ENCODE measurements at places on chromosomes 6 and 20.

GRCh38 chr6:107540465-107540857 lies 50.5 kb downstream of the SOBP start:
- DNase-seq = no peak

DNA sequence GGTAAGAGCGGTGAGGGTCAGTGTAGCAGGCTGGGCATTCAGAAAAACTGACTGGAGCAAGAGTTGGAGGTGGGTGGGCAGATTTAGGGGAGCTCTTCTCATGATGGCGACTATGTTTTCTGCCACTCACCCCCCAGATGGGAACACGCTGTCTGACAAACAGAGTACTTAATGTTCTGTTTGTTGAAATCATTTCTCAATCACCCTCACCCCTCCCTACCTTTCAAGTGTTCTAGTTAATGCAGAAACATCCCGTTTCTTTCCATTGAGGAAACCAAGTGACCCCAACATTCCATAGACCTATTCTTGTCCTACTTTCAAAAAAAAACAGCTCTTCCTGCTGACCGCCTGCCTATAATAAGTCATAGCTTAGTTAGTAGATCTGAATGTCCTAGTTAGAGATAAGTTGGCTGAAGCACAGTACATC lies 132.5 kb upstream of the NEDD9 start:
- DNase-seq = no peak

- no peak for DNase-seq
Measured at GRCh38 chr6:125169058-125169457, 15.5 kb downstream of the TPD52L1 start.

GRCh38 chr6:63764318-63764916 lies 128.8 kb downstream of the PHF3 start:
- peak; percentile 16 for DNase-seq

DNA sequence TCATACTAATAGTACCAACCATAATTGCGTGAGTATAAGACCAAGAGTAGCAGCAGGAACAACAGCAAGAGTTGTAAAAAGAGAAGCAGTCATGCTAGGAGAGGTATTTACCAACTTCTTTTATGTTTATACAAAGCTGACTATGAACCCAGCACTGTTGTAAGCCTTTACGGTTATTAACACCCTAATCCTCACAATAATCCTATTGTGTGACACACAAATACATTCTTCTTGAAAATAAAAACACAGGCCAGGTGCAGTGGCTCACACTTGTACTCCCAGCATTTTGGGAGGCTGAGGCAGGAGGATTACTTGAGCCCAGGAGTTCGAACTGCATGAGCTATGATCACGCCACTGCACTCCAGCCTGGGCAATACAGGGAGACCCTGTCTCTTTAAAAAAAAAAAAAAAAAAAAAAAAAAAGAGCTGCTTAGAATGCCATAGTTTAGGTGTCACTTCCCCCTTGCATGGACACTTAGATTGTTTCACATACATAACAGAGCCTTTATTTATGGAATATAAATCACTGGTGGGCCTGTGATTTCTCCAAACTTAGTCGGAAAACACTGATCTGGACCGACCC lies 20.2 kb downstream of the HCK start:
- no peak for DNase-seq

GRCh38 chr6:134323698-134324097 lies 5.8 kb upstream of the SGK1 start:
- DNase-seq = no peak

- DNase-seq = no peak
Measured at GRCh38 chr20:51280047-51280446, 257.1 kb upstream of the KCNG1 start.

Data from GM06990 (cell line).